H9 (cell line): ENCODE measurements at places on chromosomes 1 and 21.

GRCh38 chr21:44439211-44439600, 16.1 kb upstream of the LRRC3 start:
- DNase-seq: no peak

GRCh38 chr1:151993734-151994496, at the start of gene S100A10:
S100A10 (minus strand) TSS chr1:151993859; CDS start chr1:151986230, 7,629 bp downstream.
- peak; percentile 70 for DNase-seq

DNA sequence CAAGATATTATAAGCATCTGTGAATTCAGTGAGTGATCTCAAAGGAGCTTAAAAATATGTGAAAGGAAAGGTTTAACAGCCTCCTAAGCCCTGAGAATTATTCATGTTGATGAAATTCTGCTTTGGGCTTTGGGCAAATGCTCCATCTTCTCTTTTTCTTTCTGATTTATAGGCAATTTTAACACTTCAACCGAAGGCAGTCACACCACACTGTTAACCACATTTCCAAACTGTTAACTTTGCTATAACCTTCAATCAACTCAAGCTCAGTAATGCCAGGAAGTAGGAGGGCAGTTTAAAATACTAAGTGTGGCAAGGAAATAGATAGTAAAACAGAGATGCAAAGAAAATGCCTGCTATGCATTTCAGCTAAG, 54.4 kb upstream of the NEK7 start:
- no peak for DNase-seq

DNA sequence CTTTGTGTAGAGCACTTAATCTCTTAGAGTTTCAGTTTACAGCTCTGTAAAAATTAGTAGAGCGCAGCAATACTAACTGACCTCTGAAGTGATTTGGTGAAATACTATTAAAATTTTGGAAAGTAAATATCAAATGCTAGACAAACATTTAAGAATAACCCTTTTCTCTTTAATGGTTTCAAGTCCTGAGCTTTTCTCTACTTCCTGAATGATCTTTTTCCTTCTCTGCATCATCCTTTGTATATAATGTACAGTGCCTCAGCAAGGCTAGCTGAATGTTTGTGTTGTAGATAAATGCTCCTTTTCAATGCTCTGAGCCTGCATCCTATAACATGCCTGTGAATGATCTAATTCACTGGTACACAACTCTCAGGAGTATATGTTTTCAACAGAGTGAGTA, 272.9 kb downstream of the ADGRL2 start:
- DNase-seq: no peak
